ENCODE measurements at places on chromosomes 6 and 20.
A peak's percentile ranks its signal among the peaks of the same experiment; 100 is the strongest.

DNA sequence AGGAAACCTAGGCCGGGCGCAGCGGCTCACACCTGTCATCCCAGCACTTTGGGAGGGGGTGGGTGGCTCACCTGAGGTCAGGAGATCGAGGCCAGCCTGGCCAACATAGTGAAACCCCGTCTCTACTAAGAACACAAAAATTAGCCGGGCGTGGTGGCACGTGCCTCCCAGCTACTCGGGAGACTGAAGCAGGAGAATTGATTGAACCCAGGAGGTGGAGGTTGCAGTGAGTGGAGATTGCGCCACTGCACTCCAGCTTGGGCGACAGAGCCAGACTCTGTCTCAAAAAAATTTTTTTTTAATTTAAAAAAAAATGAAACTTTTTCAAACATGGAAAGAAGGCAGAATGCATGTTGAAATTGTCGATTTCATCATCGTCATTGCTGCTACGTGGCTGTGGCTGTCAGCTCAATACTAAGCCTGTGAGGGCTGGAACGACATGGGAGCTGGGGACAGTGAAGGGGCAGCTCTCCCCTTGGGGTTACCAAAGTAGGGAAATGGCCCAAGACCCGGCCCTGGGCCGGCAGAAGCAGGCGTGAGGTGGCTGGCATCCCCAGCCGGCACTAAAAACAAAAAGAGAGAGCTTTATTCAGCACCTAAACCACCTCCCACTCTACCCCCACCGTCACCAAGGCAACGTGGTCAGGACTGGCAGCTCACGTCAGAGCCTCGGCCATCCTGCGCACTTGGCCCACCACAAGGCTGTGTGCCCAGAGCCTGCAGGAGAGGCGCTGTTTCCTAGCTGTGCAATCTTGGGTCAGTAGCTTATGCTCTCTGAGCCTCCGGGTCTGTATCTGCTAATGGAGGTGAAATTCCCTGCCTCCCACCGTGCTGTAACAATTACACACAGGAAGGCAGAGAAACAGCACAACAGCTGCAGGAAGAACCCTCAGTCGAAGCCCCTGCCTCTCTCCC lies 30.8 kb downstream of the AGPAT4 start:
- DNase-seq = peak; percentile 32

DNA sequence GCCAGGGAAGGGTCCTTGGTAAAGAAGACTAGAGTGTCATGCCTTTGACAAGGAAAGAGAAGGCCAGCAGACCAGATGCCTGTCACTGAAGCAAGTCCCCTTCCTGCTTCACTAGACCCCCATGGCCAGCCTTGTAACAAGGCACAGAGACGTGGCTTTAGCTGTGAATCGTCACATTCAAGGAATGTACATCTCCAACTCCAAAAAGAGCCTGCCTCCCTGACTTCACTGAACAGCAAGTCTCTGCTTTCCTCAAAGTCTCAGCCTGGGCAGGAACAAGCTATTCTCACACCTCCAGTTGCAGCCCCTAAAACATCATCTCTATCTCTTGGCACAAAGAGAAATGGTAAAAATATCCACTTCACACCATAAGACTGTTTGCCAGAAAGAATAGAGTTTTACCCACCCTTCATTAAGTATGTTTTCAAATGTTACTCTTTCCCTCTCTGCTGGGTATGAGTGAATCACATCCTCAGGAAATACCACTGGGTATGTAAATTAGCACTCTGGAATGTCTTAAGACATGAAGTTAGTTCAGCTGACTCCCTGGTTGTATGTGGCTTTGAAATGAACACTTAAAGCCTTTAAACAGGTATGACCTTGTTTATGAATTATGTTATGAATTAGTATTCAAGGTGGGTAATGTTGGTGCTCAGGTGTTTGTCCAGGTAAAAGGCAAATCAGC lies 46.4 kb upstream of the NT5E start:
- no peak for DNase-seq

GRCh38 chr6:45118754-45119153 lies 209.4 kb upstream of the RUNX2 start:
- no peak for DNase-seq

DNA sequence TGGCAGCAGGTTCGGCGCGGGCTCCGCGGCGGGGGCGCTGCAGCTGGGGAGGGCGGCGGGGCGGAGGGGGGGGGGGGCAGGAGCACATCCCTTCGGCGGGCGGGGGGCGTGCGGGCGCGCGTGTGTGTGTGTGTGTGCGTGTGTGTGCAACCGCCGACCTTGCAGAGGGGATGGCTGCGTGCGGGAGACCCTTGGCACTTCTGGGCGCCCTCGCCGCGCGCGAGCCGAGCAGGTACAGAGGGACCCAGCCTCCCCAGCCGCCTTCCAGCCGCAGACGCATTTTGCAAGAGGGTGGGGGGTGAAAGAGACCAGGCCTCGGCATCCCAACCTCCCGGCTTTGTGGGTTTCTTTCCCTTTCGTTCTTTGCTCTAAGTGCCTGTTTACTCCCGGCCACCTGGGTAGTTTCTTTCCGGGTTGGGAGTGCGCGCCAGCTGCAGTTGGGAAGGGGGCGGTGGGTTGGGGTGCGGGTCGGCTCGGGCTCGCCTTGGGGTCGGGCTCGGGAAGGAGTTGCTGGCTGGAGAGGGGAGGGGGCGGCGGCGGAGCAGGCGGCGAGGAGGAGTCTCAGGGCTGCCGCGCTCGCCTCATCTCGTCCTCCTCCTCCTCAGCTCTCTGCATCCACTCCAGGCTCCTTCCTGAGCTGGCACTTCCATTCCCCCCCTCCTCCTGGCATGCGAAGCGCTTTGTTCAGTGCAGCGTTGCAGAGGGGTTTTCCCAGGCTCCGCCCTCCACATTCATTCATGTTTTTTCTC lies 620 bp downstream of the HIVEP1 start:
- DNase-seq = peak; percentile 59

GRCh38 chr6:10486215-10486614 lies 34.9 kb upstream of the GCNT2 start:
- no peak for DNase-seq

DNA sequence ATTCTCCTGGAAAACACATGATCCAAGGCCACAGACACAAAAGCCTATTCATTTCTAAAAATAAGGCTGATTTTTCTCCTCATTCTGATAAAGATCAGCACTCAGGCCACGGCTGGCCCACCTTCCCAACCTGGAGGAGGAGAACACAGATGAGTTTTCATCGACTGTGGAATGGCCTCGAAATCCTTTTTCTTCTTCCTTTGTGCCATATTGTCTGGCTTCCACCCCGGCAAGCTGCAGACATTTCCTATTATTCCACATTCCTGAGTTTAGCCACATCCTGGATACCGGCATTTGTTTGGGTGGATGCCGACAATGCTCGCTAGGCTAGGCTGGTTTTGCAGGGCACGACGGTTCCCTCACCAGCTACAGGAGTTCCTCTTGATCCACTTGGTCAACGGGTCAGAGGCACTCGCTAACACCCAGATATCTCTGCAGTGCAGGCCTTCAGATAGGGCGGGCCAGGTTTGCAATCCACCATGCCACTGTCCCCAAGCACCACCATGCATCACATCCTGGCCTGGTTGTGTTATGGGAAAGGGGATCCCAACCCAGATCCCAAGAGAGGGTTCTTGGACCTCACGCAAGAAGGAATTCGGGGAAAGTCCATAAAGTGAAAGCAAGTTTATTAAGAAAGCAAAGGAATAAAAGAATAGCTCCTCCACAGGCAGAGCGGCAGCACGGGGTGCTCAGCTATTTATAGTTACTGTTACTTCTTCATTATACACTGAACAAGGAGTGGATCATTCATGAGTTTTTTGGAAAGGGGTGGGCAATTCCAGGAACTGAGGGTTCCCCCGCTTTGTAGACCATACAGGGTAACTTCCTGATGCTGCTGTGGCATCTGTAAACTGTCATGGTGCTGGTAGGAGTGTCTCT lies 4.2 kb upstream of the CTSZ start:
- DNase-seq = peak; percentile 86

GRCh38 chr6:138570725-138571029 lies 71.4 kb upstream of the NHSL1 start:
- no peak for DNase-seq

DNA sequence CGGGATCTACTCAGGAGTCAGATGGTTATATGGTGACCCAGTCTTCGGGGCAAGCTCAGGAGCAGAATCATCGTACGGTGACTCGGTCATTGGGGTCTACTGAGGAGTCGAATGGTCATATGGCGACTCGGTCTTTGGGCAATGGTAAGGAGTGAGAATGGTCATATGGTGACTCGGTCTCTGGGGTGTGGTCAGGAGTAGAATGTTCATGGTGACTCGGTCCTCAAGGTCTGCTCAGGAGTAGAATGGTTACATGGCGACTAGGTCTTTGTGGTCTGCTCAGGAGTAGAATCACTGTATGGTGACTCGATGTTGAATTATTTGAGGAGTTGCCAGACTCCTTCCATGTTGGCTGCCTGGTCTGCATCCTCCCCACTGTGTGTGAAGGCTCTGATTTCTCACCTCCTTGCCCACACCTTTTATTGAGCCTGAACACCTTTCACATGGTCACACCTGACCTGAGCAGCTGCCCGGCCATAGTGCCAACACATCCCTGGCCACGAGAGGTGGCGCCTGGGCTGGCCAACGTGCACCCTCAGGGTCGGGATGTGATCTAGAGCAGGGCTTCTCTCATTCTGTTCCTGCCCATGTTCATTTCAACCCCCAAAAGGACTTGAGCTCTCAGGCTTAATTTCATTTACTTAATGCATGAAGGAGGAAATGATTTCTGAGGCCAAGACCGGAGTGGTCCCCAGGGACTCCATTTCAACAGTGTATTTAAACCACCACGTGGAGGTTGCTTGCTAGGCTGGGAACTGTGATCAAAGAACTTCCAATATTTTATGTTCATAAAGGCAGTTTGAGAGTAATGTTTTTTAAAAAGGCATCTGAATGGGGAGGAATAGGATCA lies 119.5 kb downstream of the PHACTR3 start:
- no peak for DNase-seq

- no peak for DNase-seq
Observed at GRCh38 chr6:72626126-72626525, 4.3 kb downstream of the KCNQ5 start.

DNA sequence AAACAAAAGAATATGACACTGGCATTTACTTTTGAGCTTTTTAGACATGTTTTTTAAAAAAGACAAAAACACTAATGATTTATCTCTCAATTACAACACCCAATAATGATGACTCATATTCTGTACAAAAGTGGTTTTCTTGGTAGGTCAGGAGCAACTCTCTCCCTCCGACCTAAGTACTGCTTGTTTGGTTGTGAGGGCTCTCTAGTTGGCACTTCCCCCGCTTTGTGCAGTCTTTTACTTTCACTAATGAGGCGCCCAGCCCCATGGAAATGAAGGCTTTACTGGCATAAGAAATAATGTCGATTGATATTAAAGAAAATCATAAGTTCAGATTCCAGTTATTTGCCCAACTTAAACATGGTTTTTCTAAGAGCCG lies 1.3 kb downstream of the KPNA5 start:
- peak; percentile 74 for DNase-seq

All from hematopoietic multipotent progenitor cell treated with erythropoietin and hydrocortisone succinate and interleukin-3 and kit ligand, for 8 days (in vitro differentiated cells).